ENCODE measurements at places on chromosomes 6 and 20. TPM values are rescaled to one million over a fixed set of nuclear protein-coding genes. Genes with fewer than 3 reads are reported as not detected.

The BANF2 gene
- not detected for total RNA-seq

GRCh38 chr20:60262967-60263603 lies 304.9 kb downstream of the CDH26 start:
- peak; percentile 30 for DNase-seq

GRCh38 chr20:37681384-37682112 lies 12.3 kb upstream of the CTNNBL1 start:
- DNase-seq, result no peak

DNA sequence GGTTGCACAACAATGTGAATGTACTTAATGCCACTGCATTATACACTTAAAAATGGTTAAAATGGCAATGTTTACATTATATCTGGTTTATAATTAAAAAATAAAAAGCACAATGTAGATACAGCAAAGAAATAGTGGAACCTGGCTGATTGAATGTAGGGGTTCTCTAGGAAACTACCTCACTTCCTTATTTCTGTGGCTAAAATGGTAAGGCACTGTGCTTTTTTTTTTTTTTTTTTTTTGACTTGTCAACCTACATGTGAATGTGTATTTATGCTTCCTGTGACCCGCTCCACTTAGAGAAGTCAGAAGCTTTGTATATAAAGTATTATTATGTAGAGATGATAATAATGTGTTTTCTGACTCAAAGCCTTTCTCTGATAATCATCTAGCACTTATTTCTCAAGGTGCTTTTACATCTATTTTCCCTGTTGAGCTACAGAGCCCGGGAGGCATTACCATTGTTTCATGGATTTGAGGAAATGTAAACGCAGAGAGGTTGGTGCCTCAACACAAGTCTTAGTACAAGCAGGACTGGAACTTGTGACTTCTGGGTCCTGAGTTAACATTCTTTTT lies 55.0 kb downstream of the SOX4 start:
- DNase-seq, result no peak

DNA sequence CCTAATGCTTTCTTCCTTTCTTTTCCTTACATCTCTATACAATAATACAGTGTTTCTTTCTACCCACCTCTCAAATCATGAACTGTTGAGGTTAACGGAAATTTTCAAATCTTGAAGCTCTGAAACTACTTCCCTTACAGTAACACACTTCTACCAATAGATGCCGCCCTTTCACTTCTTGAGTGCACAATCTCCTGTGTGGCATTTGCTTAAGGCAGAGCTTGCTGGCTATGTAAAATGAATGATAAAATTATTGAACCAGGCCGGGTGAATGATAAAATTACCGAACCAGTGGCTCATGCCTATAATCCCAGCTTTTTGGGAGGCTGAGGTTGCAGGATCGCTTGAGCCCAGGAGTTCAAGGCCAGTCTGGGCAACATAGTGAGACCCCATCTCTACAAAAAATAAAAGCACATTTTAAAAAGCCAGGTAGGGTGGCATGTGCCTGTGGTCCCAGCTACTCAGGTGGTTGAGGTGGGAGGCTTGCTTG lies 56.8 kb downstream of the KCNS1 start:
- peak; percentile 31 for DNase-seq

GRCh38 chr20:25534845-25535244 lies 50.5 kb downstream of the NINL start:
- no peak for DNase-seq

The FRK gene
- 0.03 TPM for total RNA-seq

GRCh38 chr6:26629359-26629758 lies 30.2 kb downstream of the ZNF322 start:
- no peak for DNase-seq

The SLC26A8 gene
- total RNA-seq, result not detected

The SOBP gene
- total RNA-seq, result 0.47 TPM

The GLP1R gene
- total RNA-seq, result not detected

The PLCB1 gene
- 7.4 TPM for total RNA-seq

GRCh38 chr6:83429857-83430610 lies 817 bp downstream of the ME1 start:
- DNase-seq, result no peak

- no peak for DNase-seq
Measured at GRCh38 chr20:37522260-37523011, 1.4 kb downstream of the NNAT start.

The BMP6 gene
- not detected for total RNA-seq

DNA sequence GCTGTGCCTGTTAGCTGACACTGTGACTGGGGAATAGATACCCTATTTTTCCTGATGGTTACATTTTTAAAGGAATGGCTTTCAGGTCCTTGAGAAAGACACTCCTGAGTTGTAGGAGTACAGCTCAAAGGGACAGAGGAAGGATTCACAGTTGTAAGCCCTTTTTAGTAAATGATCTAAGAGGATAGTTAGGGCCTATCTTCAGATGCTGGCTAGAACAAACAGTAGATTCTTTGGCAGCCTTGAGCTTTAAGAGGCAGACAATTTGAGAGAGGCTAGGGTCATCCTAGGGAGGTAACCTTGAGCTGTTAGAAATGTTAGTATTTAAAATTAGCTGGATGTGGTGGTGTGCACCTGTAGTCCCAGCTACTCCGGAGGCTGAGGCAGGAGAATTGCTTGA lies 111.5 kb downstream of the ZFAND3 start:
- no peak for DNase-seq

DNA sequence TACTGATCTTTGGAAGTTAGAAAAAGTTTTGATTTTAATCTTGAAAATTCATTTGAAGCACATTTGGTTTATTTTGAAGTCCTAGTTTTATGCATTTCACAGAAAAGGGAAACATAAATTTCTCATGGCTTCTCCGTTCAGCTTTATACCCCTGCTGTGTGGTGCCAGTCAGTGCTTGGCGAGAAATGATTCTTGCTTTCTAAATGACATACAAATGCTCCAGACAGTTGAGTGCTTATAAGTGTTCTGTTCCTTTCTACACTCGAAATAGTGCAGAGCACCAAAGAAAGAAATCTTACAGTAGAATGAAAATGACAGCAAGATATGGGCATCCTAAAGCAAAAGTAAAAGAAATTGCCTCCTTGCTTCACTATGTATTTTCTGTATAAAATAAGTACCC lies 9.0 kb upstream of the ZNF292 start:
- no peak for DNase-seq

The ISM1 gene
- 2.9 TPM for total RNA-seq

The ESR1 gene
- total RNA-seq, result 1.5 TPM

All from T-cell (primary cell).